Mesenchymal stem cell (in vitro differentiated cells and primary cell): ENCODE measurements at places on chromosomes 2 and 18.

DNA sequence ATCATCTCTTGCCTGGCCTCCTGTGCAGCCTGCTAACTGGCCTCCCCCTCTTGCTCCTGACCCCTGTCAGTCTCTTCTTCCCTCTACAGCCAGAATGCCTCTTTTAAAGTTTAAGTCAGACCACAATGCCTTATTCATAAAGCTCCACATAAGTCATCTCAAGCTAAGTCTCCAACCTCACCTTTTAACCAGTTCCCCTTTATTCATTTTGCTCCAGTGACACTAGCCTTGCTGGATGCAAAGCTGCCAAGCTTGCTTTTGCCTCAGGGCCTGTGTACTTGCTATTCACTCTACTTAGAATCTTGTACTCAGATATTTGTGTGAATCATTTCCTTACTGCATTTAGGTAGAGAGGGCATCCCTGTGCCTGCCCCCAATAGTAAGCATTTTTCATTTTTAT is 180.9 kb downstream of the PDE1A start:
- no peak for DNase-seq

GRCh38 chr2:237639836-237640220 is 12.4 kb downstream of the LRRFIP1 start:
- DNase-seq = no peak

GRCh38 chr2:196696423-196697079 is 57.0 kb downstream of the CCDC150 start:
- peak; percentile 74 for DNase-seq

- no peak for DNase-seq
These were observed 99.3 kb downstream of the ASB1 start for GRCh38 chr2:238525990-238526389.

DNA sequence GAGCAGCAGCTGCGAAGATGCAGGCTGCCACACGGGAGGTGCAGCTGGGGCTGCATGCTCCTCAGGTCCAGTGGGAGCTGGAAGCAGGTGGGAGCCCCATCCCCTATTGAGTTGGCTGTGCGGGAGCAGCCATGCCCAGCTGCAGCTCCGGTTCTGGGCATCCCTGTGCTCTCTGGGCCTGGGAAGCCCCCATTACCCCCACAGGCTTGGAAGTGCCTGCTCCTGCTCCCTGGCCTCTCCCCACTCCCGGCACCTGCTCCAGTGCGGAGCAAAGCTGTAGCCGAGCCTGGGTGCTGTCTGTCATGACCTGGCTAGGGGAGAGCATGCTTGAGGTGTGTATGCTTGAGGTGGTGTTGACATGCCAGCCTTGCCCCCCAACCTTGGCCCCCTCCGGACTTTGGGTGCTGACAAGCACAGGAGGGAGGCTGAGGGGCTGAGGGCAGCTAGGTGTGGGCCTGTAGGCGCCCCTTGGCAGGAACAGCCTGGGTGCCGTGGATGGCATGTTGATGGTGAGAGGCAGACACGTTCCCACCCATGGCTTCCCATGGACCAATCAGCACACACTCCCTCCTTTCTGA is 21.5 kb downstream of the ANKRD29 start:
- no peak for DNase-seq

- DNase-seq = peak; percentile 23
These were observed 370.0 kb downstream of the SLC4A3 start for GRCh38 chr2:219997341-219997851.

- DNase-seq = no peak
These were observed 868.0 kb downstream of the EPHA4 start for GRCh38 chr2:220704081-220704480.

- no peak for DNase-seq
These were observed 37.1 kb downstream of the SH2D6 start for GRCh38 chr2:85455552-85456090.
